RPMI8226 (cell line): ENCODE measurements at places on chromosomes 2 and 18.

GRCh38 chr2:10413503-10413902 lies 34.6 kb downstream of the ODC1 start:
- DNase-seq, result no peak

- DNase-seq, result no peak
Observed at GRCh38 chr2:66469214-66469902, 34.4 kb downstream of the MEIS1 start.

GRCh38 chr2:73257021-73257420 lies 22.9 kb downstream of the CCT7 start:
- no peak for DNase-seq

DNA sequence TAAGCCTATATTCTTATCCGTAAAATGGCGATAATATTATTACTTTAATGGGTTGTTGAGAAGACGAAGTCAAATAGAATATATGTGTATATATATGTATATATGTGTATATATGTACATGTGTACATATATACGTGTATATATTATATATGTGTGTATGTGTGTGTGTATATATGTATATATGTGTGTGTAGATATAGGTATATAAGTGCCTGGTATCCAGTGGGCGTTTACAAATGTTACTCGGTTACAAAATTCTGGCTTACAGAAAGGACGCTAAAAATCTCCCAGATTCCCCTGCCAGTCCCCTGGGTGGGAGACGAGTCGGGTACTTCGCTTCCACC lies 295 bp upstream of the MTX2 start:
- no peak for DNase-seq

GRCh38 chr2:221551864-221552263 lies 20.2 kb downstream of the EPHA4 start:
- no peak for DNase-seq

DNA sequence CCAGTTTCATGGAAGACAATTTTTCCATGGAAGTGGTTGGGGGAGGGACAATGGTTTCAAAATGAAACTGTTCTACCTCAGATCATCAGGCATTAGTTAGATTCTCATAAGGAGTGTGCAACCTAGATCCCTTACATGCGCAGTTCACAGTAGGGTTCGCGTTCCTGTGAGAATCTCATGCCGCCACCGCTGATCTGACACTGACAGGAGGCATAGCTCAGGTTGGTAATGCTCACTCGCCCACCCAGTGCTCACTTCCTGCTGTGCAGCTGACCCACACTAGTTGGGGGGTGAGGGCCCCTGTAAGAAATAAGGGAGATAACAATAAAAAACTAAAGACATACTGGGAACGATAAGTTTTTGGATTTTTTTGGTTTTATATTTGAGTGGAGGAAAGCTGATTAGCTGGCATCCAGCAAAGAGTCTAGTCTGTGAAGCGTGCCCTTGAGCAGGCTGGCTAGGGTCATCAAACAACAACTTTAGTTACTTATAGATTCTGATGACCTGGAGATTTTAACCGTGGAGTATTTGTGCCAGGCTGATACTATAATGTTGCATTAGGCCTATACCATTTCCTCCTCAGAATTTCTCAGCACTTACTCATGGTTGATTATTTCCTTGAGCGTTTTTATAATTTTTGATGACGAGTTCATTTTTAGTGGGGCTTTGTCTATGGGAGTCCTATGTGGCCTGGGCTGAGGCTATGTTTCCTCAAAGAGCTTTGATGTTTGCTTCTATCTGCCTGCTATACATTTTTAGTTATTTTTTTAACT lies 6.3 kb upstream of the MCFD2 start:
- DNase-seq, result no peak

- DNase-seq, result peak; percentile 82
Observed at GRCh38 chr18:58049000-58049688, 5.1 kb downstream of the NEDD4L start.

DNA sequence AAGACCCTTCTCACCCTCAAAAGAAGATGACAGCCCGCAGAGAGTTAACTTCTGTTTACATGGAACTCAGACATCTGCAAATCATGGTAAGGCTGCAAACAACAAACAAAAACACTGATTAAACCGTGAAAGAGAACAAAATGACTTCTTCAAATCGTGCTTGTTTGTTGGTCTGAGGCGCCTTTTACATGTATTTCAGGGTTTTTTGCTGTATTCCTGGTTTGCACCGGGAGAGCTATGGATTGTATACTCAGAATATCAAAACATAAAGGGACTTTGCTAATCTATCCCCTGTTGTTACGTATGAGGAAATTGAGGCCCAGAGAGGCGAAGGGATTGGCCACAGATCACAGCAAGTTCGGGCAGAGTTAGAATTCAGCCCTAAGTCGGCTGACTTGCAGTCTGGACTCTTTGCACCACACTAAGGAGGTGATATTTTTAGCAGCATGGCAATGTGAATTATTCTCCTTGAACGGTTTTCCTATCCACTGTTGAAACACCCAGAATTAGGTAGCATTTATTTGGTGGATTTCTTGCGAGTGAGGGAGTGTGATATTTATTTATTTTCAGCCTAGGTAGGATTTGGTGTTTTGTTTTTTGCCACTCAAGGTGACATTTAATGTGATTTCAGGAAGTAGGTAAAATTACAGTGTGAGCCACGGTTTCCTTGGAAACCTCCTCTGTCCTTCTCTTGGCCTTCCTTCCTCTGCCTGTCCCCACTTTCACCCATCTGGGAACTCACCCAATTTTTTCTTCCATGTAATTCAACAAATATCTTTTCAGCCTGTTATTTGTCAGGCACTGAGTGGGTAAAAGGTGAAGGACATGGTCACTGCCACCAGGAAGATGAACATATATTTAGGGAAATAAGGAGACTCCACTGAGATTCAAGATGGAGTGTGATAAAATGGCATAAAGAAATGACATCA lies 980 bp upstream of the PDE6D start:
- DNase-seq, result peak; percentile 34

DNA sequence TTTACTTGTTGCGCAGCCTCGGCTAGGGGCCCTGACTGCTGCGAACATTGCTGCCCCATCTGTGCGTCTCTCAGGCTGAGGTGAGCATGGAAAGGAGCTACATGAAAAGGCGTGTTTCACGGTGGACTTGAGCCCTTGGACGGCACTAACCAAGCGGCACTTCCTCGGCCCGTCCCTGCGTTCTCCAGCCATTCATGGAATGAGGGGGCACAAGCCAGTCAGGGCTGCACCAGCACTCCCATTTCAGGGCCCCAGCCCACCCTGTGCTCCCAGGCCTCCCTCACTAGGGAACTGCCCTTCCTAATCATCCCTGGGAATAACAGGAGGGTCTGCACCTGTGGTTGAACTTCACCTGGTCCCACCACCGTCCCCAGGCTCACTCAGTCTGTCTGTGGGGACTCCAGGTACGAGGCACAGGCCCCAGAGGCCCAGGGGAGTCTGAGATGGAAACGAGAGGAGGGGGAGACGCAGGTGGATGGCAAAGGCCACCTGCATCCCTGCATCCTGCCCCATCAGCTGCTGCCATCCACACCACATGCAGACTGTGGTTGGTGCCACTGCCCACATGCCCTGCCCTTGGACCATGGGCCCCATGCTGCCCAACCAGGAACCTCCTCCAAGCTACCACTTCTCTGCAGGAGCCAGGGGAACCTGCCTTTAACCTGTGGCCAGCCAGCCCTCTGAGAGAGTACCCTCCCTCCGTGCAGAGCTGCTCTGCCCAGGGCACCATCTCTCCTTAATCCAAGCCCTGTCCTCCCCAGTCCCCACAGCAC lies 99.7 kb downstream of the EIPR1 start:
- no peak for DNase-seq

- peak; percentile 79 for DNase-seq
Observed at GRCh38 chr2:64658269-64658668, 4.6 kb upstream of the SERTAD2 start.

GRCh38 chr18:6509832-6510231 lies 95.1 kb upstream of the L3MBTL4 start:
- DNase-seq, result peak; percentile 40

GRCh38 chr2:96470636-96471035 lies 34.5 kb downstream of the NEURL3 start:
- DNase-seq, result peak; percentile 33

DNA sequence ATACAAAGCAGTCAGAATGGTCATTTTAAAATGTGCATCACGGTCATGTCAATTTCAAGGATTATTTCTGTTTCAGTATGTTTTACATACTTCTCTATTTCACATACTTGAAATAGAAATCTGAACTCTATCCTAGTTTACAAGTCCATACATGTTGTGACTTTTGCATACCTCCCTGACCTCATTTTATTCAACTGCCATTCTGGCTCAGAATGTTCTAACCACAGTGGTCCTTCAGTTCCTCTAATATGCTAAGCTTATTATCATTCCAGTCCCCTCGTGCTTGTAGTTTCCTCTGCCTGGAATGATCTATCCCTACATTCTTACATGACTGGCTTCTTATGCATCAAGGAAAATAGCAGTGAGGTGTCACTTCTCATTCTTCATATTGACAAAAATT lies 295.6 kb downstream of the KIAA1328 start:
- DNase-seq, result no peak

DNA sequence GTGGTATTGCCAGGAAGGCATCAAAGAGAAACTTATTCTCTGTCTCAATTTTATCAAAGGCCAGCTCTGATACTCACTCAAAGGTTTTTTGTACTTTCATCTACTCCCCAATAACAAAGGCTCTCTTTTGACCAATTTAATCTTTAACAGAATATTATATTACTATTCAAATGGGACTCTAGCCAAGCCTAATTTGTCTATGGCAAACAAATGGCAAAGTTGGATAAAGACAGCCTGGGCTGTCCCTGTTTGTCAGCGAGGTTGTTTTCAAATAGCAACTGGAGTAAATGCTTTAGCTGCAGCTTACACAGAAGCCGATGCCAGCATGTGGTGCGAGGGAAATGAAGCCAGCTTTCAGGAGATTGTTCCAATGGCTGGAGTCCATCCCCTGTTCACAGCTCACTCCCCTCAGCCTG lies 80.1 kb upstream of the CTNNA2 start:
- no peak for DNase-seq

DNA sequence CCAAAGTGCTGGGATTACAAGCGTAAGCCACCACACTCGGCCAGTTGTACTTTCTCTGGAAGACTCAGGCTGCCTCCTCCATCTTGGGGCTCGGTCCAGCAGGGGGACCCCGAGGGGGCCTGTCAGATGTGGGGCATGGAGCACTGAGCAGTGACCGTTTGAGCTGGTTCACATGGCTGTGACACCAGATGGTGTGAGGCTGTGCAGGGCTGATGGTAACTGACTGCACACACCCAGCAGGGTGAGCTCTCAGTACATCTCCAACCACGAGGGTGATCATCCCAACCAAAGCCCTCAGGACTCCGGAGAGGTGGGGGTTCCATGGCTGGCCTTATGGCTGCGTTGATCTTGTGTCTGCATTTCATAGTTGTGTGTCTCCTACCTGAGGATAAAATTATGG lies 63.4 kb downstream of the FAM168B start:
- no peak for DNase-seq

- DNase-seq, result peak; percentile 96
Observed at GRCh38 chr18:51275712-51276476, 78.4 kb upstream of the MEX3C start.

DNA sequence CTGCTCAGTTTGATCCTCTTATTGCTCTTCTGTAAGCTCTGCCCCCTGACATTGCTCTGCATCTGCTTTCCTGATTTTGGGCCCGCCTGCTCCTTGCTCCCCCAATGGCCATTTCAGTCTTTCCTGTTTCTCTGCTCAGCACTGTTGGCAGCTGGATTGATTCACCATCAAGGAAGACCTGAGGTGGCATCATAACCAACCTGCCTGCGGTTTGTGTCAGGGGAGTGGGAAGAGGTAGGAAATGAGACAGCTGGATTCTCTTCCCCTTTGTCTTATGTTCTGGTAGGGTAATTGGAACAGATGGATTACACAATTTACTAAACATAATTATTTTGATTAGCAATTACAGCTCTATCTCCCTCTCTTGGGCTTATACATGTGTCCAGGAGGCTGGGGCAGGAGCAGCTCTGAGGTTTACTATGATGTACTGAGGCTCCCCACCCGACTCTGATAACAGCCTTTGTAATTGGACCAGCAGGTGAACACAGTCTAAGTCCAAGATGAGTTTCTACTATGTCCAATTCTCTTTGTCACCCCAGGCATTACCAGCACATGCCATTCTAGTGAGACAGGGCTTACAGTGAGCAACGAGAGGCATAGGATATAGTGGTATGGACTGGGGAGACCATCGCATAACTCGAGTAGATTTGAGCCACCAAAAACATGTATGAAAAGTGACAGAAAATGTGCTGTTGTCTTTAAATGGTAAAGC lies 151.8 kb upstream of the MMADHC start:
- DNase-seq, result no peak

DNA sequence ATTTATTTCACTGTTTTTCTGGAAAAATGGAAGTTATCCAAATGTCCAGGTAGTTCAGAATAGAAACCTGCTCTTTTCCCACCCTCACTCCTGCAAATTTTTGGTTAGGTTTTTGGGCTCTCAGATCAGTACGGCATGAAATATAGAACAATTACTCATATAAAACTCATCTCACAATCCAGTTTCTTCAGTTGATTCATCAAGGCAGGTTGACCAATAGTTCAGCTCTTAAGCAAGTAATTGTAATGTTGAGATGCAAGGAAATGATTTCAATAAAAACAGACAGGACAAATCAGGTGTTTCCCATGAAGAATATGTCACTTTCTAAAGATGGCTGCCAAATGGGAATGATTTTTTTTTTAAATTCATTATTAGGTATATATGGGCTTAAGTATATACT lies 2.0 kb downstream of the RAB27B start:
- no peak for DNase-seq

DNA sequence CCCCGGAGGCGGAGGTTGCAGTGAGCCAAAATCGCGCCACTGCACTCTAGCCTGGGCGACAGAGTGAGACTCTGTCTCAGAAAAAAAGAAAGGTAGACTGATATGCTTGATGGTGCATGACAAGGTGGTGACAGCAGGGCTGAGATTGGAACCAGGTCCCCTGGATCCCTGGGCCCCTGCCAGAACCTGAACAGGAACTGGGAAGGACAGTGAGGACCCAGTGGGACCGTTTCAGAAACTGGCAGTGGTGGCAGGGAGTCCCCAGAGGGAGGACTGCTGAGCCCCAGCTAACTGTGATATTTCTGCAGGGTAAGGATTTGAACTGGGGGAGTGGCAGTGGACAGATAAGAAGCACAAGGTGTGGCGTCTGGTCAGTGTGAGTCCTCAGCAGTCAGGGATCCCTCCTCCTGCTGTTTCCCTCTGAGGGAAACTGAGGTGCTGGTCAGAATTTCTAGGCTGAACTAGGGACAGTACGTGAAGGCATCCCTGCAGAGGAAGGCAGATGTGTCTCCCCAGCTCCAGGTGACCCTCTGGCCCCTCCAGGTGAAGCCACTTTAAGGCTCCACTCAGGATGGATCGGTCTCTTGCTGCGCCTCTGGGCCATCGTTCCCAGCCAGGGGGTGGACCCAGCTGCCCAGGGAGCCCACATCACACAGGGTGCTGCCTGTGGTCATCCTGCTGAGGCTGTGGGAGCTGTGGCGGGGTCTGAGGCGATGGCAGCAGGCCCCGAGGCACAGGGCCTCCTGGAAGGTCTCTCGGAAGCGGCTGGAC lies 5.6 kb downstream of the NMUR1 start:
- DNase-seq, result no peak
